ENCODE measurements at places on chromosomes 16 and 17. TPM values are rescaled to one million over a fixed set of nuclear protein-coding genes. Genes with fewer than 3 reads are reported as not detected.

DNA sequence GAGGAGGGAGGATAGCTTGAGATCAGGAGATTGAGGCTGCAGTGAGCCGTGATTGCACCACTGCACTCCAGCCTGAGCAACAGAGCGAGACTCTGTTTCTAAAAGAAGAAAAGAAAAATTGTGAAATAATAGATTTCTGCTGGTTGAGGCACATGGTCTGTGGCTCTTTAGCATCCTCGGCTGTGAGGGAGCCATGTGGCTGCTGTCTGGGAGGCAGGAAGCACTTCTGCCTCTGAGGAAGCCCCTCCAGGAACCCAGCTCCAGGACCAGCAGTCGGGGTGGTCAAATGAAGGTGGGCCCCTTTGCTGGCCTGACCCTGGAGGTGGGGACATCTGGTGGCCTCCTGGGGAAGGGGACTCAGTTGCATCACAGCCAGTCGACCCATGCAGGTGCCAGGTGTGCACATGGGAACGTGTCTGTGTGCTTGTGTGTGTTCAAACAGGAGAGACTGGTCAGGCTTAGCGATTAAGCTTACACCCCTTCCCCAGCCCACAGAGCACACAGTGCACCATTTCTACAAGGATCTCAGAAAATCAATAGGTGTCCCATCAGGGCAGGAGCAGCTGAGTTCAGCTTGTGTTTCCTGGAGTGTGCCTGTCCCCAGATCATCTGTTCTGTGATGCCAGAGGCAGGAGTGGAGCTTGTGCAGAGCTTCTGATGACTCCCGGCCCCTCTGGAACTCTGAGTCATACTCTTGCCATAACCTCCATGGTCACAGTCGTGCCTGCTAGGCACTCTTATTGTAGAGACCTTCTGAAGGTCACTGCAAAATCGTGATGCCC lies 24.3 kb upstream of the MGAT5B start:
- no peak for DNase-seq

- no peak for DNase-seq
Observed at GRCh38 chr16:86894925-86895324, 316.6 kb downstream of the FOXL1 start.

GRCh38 chr16:70380248-70380918 lies 33.7 kb downstream of the DDX19A start:
- DNase-seq = peak; percentile 44

DNA sequence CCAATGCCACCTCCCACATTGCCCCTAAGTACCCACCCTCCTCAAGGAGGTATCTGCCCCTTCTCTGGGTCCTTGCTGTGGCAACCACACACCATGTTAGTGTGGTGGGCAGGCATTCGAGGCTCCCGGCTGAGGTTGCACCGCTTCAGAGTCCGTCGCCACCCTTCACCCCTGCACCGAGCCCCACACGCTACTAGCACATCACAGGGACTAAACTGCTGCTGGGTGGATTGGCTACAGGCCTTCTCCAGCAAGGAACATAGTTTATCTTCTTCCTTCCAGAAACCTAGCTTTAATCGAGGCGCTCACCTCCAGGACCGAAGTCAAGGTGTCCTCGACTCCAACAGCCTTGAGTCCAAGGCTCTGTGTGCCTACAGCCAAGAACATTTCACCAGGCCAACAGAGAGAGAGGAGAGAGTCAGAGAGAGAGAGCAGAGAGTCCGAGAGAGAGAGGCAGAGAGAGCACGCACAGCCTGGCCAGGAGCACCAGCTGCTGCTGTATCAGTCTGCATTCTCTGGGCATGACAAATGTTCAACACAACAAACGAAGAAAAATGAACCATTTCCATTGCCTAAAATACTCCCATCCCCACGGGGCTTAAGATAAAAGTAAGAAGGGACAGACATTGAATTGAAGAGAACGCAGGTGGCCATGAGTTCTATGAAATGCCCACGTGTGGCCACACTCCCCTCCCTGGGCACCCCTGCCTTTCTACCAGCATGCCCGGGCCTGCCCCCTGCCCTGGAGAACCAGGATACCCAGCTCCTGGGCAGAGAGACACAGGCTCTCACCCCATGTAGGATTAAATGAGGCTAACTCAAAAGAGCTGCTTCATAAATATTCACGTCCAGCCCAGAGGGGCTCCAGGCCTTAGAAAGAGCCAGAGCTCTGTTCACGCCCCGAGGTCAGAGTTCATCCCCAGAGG lies 94.9 kb downstream of the RBFOX3 start:
- no peak for DNase-seq

- DNase-seq = no peak
Observed at GRCh38 chr17:75888484-75888883, 8.3 kb downstream of the TRIM65 start.

- DNase-seq = peak; percentile 63
Observed at GRCh38 chr17:1487939-1488825, 4.3 kb downstream of the MYO1C start.

- no peak for DNase-seq
Observed at GRCh38 chr16:69483611-69484010, 59.2 kb downstream of the CYB5B start.

GRCh38 chr16:27538528-27538927 lies 11.2 kb downstream of the GTF3C1 start:
- no peak for DNase-seq

- no peak for DNase-seq
Observed at GRCh38 chr16:57621521-57622271, 6.7 kb upstream of the ADGRG1 start.

GRCh38 chr17:42438600-42439567 lies 15.8 kb upstream of the CAVIN1 start:
- DNase-seq = peak; percentile 61

- no peak for DNase-seq
Observed at GRCh38 chr16:25692742-25693508, 1.2 kb downstream of the HS3ST4 start.

DNA sequence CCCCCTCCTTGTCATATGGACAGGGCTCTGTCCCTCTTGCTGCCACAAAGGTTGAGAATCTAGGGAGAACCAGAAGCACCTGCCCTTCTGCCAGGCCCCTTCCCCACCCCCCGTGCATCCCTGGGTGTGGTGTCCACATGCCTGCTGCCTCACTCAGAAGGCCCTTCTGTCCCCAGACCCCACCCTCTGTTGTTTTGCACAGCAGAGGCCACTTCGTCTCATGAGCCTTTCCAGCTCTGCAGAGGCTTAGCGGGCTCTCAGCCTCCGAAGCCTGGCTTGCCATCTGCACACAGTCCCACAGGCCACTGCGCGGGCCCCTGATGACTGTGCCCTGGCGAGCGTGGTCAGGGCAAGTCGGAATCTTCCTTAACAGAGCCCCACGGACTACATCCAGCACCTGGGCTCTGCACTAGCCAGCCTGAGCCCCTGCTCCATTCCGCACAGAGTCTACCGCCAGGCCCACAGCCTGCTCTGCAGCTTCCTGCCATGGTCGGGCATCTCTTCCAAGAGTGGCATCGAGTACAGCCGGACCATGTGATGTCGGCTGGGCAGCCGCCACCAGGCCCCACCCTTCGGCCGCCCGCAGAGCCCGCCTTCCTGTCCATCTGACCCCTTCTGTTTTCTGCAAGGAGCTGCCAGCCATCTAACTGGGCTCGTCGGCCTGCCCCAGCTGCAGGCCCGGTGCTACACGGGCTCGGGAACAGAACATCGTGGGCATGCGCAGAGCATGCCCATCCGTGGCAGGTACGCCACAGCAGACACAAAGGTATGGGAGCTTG lies 10.8 kb downstream of the C16orf90 start:
- DNase-seq = no peak

DNA sequence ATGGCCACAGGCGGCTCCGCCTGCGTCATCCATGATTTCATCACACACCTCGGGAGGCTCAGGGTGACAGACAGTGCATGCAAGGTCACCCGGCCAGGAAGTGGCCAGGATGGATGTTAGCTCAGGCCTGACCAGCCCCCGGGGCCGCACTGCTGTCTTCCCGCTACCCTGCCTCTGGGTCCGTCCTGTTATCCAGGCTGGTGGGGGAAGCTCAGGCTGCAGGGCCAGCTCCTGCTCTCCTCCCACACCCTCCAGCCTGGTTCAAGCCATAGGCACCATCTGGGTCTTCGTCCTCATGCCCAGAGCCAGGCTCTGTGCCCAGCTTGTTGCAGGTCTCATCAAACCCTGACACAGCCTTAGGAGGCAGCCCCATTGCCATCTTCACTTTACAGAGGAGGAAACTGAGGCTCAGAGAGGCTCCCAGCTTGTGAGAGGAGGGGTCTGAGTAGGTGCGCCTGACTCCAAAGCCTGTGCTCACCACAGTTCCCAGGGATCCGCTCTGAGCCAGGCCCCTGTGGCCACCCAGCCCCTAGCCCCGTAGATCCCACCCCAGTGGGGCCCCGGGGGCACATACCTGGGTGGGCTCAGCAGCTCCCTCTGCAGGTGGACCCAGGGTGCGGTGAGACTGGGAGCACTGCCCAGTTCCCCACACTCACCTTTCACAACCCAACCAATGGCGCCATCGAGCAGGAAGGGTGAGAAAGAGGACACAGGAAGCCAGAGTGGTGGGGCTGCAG lies 412 bp upstream of the ADGRG3 start:
- DNase-seq = no peak

The TSPAN10 gene
- total RNA-seq = 70.6 TPM

The KDM8 gene
- total RNA-seq = 3.1 TPM

The ZNF469 gene
- total RNA-seq = not detected

The PRR14 gene
- 5.0 TPM for total RNA-seq

The ADAM11 gene
- total RNA-seq = 8.6 TPM

The PABPN1L gene
- total RNA-seq = not detected

The SLFN5 gene
- total RNA-seq = 36.7 TPM

The HSF4 gene
- 28.7 TPM for total RNA-seq
